ENCODE measurements at places on chromosomes 16 and 17. TPM values are rescaled to one million over a fixed set of nuclear protein-coding genes. Genes with fewer than 3 reads are reported as not detected.

DNA sequence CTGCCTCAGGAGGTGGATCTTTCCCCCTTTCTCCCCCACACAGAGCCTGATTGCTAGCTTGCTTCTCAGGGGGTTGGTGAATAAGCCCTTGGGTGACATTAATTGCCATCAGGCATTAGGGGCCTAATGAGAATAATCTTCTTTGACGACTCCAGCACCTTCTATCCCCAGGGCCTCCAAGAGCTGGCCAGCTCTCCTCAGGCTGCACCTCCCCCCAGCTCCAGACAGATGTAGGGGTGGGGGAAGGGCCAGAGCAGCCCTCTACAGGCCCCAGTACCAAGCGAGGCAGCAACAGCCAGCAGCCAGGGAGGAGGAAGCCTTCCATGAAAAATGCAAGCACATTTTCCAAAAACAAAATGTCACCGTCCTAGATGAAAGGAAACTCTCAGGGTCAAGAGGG lies 1.4 kb upstream of the TMEM132E start:
- DNase-seq = no peak

DNA sequence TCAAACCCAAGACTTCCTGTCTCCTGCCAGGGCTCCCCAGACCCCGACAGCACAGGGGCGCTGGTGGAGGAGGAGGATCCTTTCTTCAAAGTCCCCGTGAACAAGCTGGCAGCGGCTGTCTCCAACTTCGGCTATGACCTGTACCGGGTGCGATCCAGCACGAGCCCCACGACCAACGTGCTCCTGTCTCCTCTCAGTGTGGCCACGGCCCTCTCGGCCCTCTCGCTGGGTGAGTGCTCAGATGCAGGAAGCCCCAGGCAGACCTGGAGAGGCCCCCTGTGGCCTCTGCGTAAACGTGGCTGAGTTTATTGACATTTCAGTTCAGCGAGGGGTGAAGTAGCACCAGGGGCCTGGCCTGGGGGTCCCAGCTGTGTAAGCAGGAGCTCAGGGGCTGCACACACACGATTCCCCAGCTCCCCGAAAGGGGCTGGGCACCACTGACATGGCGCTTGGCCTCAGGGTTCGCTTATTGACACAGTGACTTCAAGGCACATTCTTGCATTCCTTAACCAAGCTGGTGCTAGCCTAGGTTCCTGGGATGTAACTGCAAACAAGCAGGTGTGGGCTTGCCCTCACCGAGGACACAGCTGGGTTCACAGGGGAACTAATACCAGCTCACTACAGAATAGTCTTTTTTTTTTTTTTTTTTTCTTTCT lies 8.1 kb downstream of the SERPINF1 start:
- no peak for DNase-seq

- no peak for DNase-seq
Observed at GRCh38 chr17:56752263-56752836, 81.4 kb downstream of the C17orf67 start.

Gene PSMD12
- 32.8 TPM for total RNA-seq

Gene AANAT
- 4.3 TPM for total RNA-seq

DNA sequence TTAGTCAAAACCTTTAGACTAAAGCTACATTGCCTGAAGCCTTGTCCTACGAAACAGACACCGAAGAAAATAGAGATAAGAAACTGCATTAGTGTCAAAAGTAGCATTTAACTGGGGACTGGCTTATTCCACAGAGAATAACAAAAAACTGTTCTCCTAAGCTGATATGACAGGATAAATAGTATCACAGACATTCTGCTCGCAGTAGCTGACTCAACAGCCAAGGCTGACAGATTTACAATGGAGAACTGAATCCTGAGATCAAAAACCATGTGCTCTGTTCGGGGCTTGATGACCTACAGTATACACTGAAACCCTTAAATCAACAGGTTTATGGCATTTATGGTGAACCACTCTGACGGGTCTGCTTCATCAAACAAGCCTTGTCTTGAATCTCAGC lies 25.5 kb downstream of the ADAMTS18 start:
- no peak for DNase-seq

DNA sequence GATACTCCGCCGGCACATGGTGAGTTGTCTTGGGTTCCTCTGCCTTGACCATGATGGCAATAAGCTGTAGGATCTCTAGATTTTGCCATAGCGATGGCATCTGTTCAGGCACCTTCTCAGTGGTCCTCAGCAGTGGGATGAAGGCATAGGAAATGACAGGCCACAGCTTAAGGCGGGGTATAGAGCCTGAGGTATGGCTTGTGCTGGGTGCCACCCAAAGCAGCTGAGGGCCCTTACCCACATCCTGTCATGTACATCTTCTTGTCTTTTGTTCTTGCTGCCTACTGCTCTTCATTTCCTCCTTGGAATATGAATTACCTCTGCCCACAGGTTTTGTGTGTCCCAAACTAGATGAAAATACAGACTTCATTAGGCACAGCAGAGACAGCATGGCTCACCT lies 29.5 kb downstream of the KAT7 start:
- no peak for DNase-seq

Gene FBXL19
- total RNA-seq = 142 TPM
